ENCODE measurements at places on chromosomes 16 and 17. TPM values are rescaled to one million over a fixed set of nuclear protein-coding genes. Genes with fewer than 3 reads are reported as not detected.

The MYADML2 gene
- not detected for total RNA-seq

The CPHXL gene
- total RNA-seq: not detected

The C16orf86 gene
- not detected for total RNA-seq

The KIF19 gene
- not detected for total RNA-seq

The ARHGDIG gene
- 2.6 TPM for total RNA-seq

The FBXO39 gene
- not detected for total RNA-seq

The SLC5A10 gene
- total RNA-seq: not detected

The RNF112 gene
- total RNA-seq: not detected

The TNFRSF13B gene
- not detected for total RNA-seq

The CRK gene
- 92.7 TPM for total RNA-seq

The ZNF263 gene
- 117 TPM for total RNA-seq

The ARL6IP1 gene
- 64.1 TPM for total RNA-seq

All from G401 (cell line).